Tibial artery (tissue), 4 donors: ENCODE measurements at places on chromosomes 11 and 22.

DNA sequence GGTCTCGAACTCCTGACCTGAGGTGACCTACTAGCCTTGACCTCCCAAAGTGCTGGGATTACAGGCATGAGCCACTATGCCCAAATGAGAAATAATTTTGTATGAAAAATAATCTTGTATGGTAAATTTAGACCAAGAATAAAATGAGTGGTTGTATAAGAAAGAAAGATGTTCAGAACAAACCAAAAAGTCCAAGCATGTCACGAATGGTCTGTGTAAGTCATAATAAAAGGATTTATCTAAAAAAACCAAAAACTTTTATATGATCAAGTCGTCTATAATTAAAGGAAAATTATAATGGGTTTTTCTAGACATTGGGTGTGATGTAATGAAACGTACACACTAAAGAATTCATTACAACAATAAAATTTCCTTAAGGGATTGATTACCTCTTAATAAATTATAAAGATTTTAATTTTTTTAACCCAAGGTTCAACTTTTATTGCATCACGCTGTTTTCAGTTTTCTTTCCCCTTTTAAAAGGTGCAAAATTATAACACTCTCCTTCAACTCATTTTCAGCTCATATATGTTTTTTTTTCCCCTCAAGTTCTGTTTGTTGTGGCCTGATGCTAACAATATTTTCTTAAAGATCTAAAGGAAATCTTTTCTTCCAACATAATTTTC, 8.9 kb upstream of the AQP11 start:
- DNase-seq: no peak

DNA sequence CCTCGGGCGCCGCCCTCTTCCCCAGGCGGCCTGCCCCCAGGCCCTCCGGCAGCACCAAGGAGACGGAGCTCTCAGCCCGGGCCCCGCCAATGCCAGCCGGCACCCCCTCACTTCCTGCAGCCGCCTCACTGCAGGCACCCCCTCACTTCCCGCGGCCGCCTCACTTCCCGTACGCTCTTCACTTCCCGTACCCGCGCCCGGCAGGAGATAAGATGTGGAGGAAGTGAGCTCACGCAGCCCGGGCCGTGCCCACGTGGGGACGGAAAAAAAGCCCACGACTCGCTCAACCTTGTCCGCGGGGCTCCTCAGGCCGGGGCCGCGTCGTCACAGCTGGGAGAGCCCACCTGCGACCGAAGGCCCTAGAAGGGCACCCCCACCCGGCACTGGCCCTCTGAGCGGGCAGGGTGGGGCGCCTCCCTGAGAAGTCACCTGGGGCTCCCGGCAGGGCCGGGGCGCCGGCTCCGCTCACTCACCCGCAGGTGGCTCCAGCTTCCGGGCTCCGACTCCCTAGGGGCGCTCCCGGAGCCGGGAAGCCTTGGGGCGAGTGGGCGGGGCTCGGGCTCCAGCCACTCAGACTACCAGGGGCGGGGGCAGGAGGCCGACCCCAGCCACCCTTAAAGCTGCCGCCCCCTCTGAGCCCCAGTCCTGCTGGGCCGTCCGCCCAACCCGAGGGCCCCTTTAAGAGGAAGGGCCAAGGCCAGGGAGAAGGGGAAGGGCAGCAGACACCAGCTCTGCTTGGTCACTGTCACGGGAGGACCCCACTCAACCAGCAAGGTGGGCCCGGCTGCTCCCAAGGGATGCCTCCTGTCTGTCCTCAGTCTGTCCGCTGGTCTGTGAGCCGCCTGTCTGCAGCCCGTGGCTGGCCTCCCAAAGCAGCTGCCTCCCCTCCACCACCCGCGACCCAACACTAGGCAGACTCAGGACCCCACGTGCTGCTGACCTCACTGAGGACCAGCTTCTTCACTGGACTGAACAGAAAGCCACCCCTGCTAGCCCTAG, 31.4 kb downstream of the PISD start:
- peak; percentile 81 for DNase-seq

GRCh38 chr11:64258946-64259532, 7.7 kb downstream of the PLCB3 start:
- no peak for DNase-seq

GRCh38 chr11:78424334-78425270, 7.0 kb upstream of the GAB2 start:
- no peak for DNase-seq

GRCh38 chr11:13143486-13144297, 133.9 kb upstream of the BMAL1 start:
- no peak for DNase-seq

- DNase-seq: peak; percentile 5
Observed at GRCh38 chr22:44531487-44531886, 33.5 kb upstream of the RTL6 start.

DNA sequence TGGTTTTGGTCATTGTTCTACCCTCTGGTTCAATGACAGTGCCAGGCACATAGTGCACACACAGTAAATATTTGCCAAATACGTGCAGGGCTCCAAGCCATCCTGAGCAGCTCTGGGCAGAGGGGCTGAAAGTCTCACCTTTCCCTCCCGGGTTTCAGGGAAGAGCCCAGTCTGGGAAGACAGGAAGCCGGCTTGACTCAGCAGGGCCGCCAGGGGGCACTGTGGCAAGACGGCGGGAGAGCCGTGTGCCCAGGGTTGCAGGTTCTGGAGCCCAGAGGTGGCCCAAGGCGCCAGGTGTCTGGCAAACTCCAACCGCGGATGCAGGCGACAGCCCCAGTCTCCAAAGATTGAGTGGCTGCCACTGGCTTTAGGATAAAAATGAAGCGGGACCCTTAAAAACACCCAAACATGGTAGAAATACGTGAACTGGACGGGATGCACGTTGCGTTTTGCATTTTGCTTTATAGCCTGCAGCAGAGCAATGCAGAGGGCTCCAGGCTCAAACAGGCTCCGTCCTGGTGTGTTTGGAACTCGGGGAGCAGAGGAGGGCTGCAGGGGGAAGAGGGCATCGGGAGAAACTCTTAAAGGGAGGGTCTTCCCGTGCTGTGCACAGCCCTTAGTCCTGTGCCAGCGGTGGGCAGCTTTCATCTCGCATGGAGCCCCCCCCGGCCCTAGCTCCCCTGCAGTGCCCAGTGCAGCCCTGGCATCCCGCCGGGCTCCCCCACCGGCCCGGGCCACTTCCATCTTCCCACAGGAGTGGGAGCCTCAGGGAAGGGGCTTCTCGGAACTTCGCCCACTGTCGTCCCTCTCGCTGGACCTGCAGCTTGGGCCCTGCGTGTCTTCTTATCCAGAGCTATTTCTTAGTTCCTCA, 10.7 kb downstream of the KRTAP5-5 start:
- no peak for DNase-seq

DNA sequence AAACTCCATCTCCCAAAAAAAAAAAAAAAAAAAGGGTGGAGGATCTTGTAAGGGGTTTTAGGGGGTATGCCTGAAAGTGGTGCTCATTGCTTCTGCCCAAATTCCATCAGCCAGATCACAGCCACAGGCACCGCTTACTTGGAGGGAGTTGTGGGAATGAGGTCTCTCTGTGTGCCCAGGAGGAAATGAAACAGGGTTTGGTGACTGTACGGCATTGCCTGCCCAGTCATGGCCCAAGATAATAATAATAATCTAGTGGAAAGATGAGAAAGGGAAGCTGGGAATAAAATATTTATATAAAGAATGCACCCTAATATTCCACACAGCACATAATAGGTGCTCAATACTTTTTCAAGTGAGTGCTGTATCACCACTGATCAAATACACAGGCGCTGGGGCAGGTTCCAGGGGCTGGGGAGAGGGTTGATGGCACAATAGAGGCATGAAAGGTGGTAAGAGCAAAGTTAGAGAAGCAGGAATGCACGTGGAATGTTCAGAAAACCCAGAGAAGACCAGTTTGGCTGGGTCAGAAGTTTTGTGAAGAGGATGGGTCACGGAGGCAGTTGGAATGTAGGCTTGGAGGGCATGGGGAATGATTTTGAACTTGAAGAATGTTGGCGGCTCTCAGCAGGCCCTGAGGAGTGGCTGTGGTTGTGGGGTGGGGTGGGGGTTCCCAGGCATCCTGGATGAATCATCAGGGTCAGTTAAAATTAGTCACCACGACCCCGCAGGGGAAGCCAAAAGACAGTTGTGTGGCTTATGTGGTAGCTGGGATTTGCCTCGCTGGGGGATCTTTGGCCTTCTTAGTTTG, 12.5 kb upstream of the MB start:
- peak; percentile 88 for DNase-seq

DNA sequence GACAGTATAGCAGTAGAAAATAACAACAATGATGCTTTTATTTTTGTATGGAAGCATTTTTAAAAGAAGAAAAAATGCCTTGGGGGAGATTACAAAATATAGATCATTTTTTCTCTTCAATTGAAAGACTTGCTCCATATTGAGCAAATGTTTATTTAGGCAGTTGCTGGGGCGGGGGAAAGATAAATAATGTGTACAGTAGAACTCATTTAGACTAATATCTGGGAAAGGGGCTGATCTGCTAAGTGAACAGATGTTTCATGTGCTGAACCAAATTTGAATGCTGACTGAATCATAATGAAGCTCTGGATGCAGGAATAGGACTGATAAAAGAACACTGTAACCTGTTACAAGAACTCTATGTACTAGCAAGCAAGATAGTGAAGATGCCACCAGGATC, 457.1 kb upstream of the TENM4 start:
- DNase-seq: no peak

DNA sequence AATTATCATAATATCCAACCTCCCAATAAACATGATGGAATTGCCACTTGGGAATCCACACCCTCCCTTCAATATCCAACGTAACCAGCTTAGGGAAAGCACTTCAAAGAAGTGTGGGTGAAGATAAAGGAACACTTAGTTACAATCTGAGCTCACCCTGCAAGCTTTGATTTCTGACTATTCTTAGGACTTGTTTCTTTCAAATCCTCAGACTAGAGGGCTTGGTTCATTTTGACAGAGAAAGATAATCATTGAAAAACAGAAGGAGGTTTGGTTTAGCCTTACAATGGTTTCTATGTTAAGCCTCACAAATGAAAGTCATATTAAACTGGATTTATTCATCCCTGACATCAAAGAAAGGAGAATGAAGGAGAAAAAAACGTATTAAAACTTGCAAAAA, 57.9 kb upstream of the SYT13 start:
- no peak for DNase-seq

DNA sequence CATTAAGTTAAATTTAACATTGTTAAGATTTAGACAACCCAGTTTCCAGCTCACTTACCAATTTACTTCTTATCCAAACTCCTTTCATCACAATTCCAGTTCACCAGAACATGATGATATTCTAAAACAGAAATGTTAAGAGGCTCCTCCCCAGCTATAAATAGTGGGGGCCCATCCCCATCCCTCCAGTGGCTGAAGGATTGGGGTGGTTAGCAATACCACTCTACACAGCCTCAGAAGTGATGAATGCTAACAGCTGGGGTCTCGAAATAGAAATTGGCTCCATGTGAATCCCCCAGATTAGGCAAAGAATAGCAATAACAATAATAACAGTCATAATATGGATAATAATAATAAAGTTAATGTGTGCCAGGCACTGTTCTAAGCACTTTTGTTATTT, 97.9 kb upstream of the NCAM1 start:
- DNase-seq: no peak

- no peak for DNase-seq
Observed at GRCh38 chr22:43216738-43217137, 29.8 kb upstream of the TTLL12 start.

DNA sequence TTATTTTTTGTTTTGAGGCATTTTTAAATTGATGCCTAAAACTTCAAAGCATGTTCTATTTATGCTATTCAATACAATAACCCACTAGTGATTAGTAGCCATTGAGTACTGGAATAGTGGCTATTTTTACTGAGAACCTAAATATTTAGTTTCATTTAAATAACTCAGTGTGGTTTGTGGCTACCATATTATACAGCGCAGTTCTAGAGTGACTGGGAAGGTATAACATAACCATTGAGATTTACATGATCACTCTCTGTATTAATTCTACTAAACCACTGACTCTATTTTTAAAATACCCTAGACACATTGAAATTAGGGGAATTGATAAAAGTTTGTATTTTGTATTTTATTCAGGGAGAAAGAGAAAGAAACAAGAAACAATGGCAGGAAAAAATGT, 441.2 kb downstream of the CNTN5 start:
- DNase-seq: no peak

GRCh38 chr22:37331034-37331428, 48.7 kb downstream of the CYTH4 start:
- no peak for DNase-seq

DNA sequence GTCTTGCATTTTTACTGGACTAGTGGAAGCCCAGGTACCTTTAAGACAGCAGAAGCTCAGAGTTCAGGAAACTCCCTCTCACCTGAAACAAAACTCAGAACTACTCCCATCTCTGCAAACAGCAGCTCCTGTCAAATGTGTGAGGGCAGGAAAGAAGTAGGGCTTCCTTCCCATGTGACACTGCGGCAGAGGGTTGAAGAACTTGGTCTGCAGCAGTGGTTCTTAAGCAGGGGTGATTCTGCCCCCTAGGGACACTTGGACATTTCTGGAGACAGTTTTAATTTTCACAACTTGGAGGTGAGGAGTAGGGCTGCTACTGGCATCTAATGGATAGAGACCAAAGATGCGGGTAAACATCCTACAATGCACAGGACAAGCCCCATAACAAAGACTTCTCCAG, 63.4 kb downstream of the RCN1 start:
- no peak for DNase-seq

- no peak for DNase-seq
Observed at GRCh38 chr11:108009497-108010370, 1.0 kb downstream of the CUL5 start.
